ENCODE measurements at places on chromosomes 13 and 19.

- DNase-seq: no peak
Measured at GRCh38 chr19:53989600-53990533, 1.6 kb upstream of the CACNG6 start.

GRCh38 chr13:96141032-96141431 is 51.1 kb downstream of the HS6ST3 start:
- no peak for DNase-seq

DNA sequence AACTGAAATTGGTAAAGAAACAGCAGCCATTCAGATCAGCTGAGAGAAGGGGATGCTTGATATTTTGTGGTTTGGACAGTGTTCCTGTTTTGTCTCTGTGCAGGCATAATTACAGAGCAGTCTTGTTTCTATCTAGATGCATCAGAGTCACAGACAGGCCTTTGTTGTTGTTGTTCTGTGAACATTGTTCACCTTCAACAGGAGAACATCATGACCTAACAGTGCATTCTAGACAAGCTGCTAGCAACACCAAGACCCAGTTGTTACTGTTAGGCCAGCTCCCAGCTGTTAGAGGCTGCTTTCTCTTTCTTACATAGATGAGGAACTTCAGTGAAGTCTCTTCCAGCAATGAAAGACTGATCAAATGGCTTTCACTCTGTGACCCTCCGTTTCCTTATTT is 8.5 kb upstream of the LSR start:
- no peak for DNase-seq

- no peak for DNase-seq
Measured at GRCh38 chr19:17406887-17407196, 1.4 kb upstream of the BST2 start.

- DNase-seq: no peak
Measured at GRCh38 chr13:80717776-80718175, 376.9 kb upstream of the SPRY2 start.

- DNase-seq: no peak
Measured at GRCh38 chr13:61880578-61881283, 465.1 kb upstream of the PCDH20 start.

GRCh38 chr13:76086729-76087128 is 450.6 kb downstream of the LMO7 start:
- DNase-seq: no peak

GRCh38 chr13:62357887-62358645 is 942.4 kb upstream of the PCDH20 start:
- DNase-seq: no peak

DNA sequence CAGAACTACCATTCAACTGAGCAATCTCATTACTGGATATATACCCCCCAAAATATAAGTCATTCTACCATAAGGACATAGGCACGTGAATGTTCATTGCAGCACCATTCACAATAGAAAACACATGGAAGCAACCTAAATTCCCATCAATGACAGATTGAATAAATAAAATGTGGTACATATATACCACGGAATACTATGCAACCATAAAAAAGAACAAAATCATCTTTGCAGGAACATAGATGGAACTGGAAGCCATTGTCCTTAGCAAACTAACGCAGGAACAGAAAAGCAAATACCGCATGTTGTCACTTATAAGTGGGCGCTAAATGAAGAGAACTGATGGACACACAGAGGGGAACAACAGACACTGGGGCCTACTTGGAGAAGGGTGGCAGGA is 14.1 kb downstream of the RNF113B start:
- DNase-seq: no peak

- DNase-seq: no peak
Measured at GRCh38 chr19:4728871-4729270, 5.2 kb upstream of the DPP9 start.

GRCh38 chr19:4910594-4911281 is 1.4 kb downstream of the UHRF1 start:
- DNase-seq: no peak

DNA sequence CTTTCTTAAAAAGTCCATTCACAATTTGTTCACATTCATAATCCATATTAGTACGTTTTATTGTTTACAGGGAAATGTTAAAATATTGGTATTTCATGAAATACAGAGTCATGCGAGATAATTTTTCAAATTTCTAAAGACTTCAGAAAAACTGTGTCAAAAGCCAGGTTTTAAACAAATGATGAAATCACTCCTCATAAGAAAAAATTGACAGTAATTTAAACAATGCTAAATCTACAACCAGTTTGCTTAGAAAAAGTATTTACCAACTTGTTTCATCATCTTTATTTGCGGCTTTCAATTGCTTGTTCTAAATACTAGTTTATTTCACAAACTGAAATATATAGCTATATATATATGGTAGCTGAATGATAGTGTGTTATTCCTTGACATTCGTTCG is 1.2 kb upstream of the NALCN start:
- DNase-seq: no peak

DNA sequence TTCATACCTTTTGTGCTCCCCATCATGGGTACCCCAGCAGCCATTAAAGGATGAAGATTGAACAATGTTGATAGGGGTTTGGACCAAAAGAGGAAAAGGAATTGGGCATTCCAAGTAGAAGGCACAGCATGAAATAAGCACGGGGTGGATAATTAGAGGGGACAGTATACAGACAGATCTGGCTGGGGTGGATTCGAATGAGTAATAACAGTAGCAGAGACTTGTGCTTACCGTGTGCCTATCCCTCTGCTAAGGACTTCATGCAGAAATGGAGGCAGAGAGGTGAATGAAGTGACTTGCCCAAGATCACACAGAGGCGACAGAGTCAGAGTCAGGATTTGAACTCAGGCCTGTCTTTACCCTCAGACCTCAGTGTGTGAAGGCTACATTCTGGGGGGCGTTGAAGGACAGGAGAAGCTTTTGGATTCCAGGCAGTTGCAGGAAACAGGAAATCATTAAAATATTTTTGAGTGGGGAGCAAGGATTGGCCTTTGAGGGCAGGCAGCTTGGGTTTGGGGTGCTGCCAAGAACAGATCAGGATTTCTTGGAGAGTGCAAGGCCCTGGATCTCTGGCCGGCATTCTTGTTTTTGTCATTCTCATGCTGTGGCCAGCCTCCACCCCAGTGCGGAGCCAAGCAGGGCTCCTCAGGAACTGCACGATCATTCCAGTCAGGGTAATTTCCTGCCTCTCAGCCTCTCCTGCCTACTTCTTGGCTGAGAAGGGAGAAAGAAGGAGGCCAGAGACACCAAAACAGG is 18.7 kb downstream of the PAF1 start:
- DNase-seq: peak; percentile 82

- DNase-seq: peak; percentile 51
Measured at GRCh38 chr13:79679334-79679733, 198.4 kb downstream of the NDFIP2 start.

- no peak for DNase-seq
Measured at GRCh38 chr13:50341526-50341925, 326.3 kb downstream of the KCNRG start.

- DNase-seq: no peak
Measured at GRCh38 chr13:23087880-23088279, 92.9 kb upstream of the SGCG start.

- DNase-seq: no peak
Measured at GRCh38 chr19:18742324-18742723, 48.8 kb downstream of the COMP start.

DNA sequence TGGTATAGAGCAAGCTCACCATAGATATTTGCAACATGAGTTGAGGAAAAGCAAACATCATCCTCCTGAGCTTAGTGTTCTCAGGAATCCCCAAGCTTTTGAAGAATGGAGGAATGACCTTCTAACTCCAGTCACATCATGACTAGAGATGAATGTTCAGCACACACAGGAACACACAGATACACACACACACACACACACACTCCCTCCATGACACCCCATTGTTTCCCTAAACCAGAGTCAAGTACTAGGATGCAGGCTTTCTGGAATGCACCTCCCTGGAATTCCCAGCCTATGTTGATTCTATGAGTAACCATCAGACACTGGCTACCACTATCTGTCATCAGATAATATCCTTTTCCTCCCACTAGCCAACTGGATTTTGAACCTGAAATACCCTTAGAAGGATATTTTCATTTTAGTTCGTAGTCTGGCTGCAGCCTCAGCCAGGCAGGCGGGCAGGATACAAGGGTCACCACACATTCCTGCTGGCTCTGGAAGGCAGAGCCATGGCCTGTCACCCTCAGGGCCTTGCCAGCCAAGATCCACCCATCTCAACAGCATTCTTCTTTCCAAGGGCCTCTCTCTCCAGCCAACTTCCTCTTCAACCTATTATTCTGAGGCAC is 162.4 kb downstream of the FOXO1 start:
- DNase-seq: no peak
